ENCODE measurements at places on chromosomes 7 and 10.

DNA sequence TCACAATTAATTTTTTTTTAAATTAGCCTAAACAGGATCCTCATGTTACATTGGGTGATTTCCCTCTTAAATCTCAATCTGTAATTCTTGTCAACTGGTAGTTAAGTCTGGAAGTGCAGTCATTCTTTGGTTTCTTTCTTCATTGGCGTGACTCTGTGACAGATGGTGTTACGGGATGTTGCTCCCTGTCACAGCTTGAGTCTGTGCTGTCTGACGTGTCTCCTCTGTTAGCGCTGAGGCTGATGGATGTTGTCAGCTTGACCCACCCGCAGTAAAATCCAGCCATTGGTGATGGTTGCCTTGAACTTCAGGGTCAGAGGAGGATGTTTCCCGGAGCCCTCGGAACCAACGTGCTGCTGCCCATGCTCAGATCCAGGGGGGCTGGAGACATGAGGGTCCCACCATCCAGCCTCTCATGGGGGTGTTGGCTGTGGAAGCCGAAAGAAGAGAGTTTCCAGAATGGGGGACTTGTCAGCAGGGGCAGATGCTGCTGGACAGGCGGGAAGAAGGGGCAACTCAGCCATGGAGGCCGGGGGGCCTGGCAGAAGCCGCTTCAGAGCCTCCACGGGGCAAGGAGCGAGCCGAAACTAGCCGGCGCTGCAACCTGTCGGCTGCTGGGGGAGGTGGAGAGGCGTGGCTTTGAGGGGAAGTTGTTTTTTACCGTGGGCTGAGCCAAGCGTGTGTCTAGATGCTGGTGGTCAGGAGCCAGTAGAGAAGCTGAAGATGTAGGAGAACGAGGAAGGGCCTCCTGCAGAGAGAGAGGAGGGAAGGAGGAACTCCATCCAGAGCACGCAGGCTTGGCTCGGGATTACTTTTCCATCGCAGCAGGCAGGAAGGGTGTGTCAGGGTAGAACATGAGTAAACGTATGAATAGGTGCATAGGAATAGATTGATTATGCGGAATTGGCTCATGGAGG is 3.5 kb downstream of the SUN1 start:
- no peak for DNase-seq

GRCh38 chr10:133278577-133279265 is 2.1 kb upstream of the ADAM8 start:
- DNase-seq, result no peak

GRCh38 chr7:103097041-103097440 is 22.1 kb downstream of the ARMC10 start:
- DNase-seq, result no peak

- DNase-seq, result no peak
These were observed 11.7 kb downstream of the RPA3 start for GRCh38 chr7:7706556-7707172.

GRCh38 chr10:127458829-127459228 is 90.3 kb upstream of the NPS start:
- no peak for DNase-seq

GRCh38 chr7:141462958-141463357 is 88.3 kb upstream of the AGK start:
- no peak for DNase-seq

GRCh38 chr10:28396331-28396730 is 93.5 kb upstream of the MPP7 start:
- DNase-seq, result no peak

GRCh38 chr7:79452495-79453265 is 787 bp downstream of the MAGI2 start:
- DNase-seq, result no peak

DNA sequence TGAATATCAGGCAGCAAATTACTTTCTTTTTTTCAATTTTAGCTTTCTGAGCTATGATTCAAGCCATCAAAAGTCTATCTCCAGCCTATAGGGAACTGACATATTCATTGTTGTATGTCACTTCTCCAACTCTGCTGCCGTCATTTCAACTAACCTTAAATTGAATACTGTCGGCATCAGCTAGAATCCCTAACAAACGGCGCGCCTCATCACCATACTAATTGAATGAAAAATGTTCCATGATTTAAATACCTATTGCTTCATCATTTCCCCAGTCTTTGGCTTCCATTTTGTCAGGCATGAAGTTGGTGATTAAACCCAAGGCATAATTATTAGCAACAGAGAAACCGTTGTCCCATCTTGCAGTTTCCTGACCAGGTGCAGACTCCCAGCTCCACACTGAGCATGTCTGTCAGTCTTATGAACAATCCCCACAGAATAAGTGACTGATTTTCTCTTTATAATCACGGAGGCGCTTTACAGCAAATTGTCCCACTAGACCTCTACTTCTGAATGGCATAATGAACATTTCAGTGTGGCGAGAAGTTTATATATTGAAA is 83.5 kb upstream of the NPY start:
- DNase-seq, result no peak

Measured in skeletal muscle cell (primary cell).